ENCODE measurements at places on chromosomes 12 and 14.

DNA sequence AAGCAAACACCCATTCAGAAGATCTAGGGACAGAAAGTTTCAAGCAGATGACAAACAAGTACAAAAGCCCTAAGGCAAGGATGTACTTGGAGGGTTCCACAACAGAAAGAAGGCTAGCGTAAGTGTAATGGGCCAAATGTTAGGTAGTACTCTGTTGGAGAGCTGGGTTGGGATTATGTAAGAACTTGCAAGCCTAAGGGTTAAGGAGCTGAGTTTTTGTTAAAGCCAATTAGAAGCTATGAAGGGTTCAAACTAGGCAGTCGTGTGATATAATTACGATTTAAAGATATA is 41.4 kb downstream of the HECTD1 start:
- DNase-seq, result no peak

DNA sequence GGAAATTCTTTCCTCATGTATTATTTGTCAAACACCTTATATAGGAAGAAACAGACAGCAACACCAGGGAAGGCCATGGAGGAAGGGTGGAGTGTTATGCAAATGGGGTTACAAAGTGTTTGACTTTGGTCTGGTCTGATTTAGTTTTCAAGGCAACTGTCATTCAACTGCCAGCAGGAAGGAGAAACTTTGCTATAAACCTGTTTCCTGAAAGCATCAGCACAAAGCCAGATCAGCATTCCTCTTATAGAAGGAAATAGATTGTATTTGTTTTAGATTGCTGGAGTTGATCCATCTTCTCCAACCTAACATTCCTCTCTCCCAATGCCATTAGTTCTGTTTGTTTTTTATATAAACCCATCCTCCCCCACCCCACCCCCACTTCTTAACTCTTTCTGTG is 65.7 kb downstream of the STAB2 start:
- DNase-seq, result no peak

DNA sequence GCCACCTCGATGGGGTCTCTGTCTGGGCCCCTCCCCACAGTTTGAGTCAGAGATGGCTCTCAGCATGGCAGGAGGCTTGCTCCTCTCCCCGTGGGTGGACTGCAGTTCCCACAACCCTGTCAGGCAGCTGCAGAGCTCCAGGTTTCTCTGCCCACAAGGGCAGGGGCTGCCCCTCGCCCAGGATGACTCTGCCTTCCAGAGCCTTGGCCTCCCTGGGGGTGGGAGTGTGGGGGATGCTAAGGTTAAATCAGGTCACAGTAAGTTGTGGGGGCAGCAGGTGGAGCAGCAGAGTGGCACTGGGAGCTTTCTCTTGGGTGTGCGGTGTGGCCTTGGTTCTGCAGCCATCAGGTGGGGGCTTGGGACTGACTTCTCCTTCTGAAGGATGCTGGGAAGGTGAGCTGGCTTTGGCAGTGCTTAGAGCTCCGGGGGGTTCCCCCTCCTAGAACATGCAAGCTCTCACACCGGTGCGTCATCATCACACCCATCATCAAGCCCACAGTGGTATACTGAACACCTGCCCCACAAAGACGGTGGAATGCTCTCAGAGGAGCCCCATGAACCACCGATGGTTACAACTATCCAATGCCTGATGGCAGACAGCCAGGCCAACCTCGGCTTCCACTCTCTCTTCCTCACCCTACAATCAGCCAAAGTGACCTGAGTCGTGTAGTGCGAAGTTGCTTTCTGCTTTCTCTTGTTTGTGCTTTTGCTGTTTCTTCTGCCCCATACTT is 39.7 kb downstream of the ERH start:
- no peak for DNase-seq

GRCh38 chr14:96629558-96630222 is 127.5 kb downstream of the PAPOLA start:
- no peak for DNase-seq

- DNase-seq, result peak; percentile 23
Measured at GRCh38 chr12:102461501-102461900, 18.9 kb downstream of the IGF1 start.

DNA sequence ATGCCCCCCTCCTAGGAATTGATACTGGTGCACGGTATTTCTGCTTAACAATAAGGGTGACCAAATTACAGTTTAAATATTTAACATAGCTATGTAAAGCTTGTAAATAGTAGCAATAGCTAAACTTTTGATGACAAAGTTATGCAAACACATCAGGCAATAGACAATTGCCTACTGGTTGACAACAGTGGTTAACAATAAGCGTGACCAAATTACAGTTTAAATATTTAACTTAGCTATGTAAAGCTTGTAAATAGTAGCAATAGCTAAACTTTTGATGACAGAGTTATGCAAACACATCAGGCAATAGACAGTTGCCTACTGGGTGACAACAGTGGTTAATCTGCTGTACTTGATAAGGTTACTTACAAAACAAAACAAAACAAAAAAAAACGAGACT is 886.5 kb upstream of the FLRT2 start:
- no peak for DNase-seq

DNA sequence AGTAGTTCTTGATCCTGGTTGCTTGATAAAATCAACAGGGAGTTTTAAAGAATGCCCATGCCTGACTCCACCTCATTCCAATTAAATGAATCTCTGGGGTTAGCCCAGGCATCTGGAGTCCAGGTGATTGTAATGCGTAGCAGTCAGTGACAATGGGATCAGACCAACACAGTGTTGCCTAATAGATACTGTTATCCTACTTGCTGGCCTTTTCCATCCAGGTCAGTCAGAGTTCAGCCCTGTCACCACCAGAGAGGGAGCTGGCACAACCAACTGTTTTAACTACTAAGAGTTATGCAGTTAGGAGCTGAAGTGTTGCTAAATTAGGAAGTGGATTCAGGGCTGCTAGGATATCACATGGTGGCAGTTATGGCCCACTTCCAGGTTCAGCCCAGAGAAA is 107.1 kb downstream of the GPR135 start:
- no peak for DNase-seq

- no peak for DNase-seq
Measured at GRCh38 chr12:109797905-109798669, 35.1 kb downstream of the TRPV4 start.

- no peak for DNase-seq
Measured at GRCh38 chr14:89330236-89331002, 86.6 kb downstream of the FOXN3 start.

GRCh38 chr14:90616881-90617280 is 199.3 kb downstream of the TTC7B start:
- no peak for DNase-seq

All from NCI-H2171 treated with DMSO at 0.1 percent for 48 hours (cell line).